Neural progenitor cell (in vitro differentiated cells): ENCODE measurements at places on chromosomes 1 and 21. TPM values are rescaled to one million over a fixed set of nuclear protein-coding genes. Genes with fewer than 3 reads are reported as not detected.

DNA sequence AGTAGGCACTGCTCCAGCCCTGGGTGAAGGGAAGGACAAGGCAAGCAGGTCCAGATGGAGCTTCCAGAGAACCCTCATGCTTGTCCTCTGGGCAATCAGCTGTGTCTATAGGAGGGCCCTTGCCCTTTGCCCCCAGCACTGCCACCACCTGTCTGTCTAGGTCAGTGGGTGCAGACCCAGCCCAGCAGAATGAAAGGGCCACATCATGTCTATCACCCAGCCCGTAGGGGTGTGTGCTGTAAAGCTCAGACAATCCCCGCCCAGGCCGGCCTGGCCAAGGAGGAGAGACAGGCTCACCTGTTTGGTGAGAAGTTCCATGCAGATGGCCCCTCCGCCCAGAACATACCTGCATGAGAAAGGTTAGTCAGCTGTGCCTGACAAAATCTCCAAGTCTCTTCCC, 7.0 kb downstream of the UBE2Q1 start:
- no peaks in the 10 kb centered on the region for H3K27me3 ChIP-seq
- peaks cover 16% of the 10 kb centered on the region for H3K36me3 ChIP-seq
- H3K4me1 ChIP-seq = peaks cover 6% of the 10 kb centered on the region
- no peak for DNase-seq
- no peak overlapping the region for H3K27ac ChIP-seq

DNA sequence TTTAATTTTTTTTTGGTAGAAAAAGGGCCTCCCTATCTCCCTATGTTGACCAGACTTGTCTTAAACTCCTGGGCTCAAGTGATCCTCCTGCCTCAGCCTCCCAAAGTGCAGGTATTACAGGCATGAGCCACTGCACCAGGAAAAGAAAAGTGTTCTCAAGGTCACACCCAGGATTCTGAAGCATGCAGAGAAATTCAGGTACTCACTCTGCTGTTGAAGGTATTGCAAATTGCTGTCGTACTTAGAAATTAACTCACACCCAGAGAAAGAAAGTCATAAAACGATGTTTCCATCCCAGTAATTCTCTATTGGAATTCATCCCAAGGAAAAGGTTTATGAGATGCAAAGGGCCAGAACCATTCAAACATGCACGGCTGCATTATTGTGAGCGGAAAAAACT, 73.7 kb downstream of the DHRS3 start:
- H3K27ac ChIP-seq = no peak overlapping the region
- H3K4me3 ChIP-seq = no peak overlapping the region
- H3K36me3 ChIP-seq = no peaks in the 10 kb centered on the region

DNA sequence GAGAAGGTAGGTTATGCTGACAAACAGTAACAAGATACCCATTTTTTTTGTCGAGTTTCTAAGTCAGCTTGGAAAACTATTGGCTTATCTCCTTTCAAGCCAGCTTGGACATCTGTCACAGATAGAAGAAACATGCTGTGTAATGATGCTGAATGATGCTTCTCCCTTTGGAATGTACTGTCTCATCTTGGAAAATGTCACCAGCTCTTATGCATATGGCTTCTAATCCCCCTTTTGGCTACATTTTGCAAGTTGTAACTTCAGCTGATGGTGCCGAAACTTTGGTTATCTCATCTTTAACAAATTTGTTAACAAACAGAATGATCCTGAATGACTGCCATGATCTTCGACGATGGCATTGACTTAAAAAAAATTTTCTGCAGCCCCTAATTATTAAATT, 68.8 kb upstream of the ST6GALNAC3 start:
- H3K4me3 ChIP-seq = no peak overlapping the region
- DNase-seq = no peak
- H3K4me1 ChIP-seq = no peaks in the 10 kb centered on the region
- no peaks in the 10 kb centered on the region for H3K36me3 ChIP-seq

DNA sequence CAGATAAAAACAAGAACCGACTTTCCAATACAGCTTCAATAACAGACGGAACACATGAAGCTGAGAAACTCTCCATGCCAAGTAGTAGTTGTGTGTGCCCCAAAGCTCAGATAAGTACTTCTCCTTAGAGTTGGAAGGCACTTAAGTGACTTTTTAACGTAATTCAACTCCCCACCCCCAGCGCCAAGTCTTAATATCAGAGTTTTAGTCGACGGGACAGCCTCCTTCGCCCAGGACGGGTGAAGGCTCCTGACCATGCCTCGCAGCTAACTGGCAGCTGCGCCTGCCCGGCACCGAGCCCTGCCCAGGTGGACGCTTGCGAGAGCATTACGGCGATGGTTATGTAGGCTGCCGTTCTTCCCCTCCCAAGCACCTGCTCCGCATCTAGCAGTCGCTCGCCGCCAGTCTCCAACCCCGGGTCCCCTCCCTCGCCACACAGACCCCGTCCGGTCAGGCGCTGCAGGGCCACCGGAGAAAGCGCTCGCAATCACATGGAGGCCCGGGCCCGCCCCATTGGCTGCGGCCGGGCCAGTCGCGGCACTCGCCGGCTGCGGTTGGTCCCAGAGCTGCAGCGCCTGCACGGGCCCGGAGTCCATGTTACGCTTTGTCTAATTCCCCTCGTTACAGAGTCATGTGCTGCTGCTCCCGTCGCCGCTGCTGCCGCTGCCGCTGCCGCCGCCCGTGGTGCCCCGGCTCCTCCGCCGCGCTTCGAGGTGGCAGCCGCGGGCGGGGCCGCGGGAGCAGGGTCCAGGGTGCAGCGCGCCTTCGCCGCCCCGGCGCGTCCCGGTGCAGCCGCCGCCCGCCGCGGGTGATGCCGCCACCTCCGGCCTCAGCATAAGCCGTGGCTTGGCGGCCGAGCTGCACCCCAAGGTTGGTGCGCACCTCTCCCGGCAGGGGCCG, at the start of gene LRRC8D:
TSS of gene LRRC8D (plus strand) at position 611 of the 900 bp plus-strand sequence. CDS start 112,037 bp downstream, outside the sequence.
- DNase-seq = peak; percentile 95
- peaks cover 20% of the 10 kb centered on the region for H3K4me1 ChIP-seq
- H3K27me3 ChIP-seq = peaks cover 7% of the 10 kb centered on the region
- H3K4me3 ChIP-seq = peak within 1 kb of the TSS; percentile 90
- no peaks in the 10 kb centered on the region for H3K36me3 ChIP-seq
- peak within 1 kb of the TSS; percentile 79 for H3K27ac ChIP-seq

DNA sequence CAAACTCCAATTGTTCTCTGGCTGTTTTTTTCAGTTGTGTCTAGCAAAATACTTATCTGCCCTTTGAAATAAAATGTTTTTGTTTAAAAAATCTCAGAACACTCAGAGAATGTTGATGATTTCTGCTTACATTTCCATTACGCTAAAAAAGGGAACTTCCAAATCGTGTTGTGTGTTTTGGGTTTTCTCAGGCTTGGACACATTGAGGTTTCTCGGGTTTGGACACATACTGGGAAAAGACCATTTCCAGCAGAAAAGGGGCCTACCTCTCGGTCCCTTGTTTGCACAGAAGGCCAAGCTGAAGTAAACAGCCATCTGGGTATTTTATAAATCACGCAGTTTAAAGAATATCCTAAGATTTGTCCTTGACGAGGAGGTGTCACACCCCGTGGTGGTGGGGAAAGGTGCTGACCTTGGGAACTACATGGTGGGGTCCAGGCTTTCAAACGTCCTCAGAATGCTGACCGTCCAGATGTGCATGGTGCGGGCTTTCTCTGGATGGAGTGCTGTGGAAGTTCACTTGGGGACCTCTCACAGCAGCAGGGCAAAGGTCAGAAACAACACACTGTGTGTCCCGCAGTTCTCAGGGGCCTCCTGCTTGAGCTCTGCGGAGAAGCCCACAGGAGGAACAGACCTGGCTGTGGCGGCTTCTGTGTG, 67.8 kb downstream of the SLC37A1 start:
- no peak overlapping the region for H3K27ac ChIP-seq
- H3K27me3 ChIP-seq = no peaks in the 10 kb centered on the region
- peaks cover 9% of the 10 kb centered on the region for H3K36me3 ChIP-seq
- H3K4me3 ChIP-seq = no peak overlapping the region
- DNase-seq = no peak
- peaks cover 6% of the 10 kb centered on the region for H3K4me1 ChIP-seq

DNA sequence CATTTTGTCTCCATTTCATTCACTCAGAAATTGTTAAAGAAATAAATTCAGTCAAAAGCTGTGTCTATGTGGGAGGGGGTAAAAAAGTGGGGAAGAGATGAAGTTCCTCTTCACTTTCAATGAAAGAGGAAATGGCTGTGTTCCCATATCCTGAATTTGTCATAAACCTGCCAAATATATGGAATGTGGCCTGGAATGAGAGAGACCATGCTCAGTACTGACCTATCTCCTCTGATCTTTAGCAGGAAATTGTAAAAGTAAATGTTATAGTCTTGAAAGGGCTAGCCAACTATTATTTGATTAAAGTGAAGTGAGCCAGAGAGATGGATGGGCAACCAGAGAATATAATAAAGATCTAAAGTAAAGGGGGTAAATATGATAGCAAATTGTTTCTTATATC, 130.3 kb upstream of the C21orf91 start:
- no peaks in the 10 kb centered on the region for H3K4me1 ChIP-seq
- DNase-seq = no peak
- H3K4me3 ChIP-seq = no peak overlapping the region
- H3K36me3 ChIP-seq = no peaks in the 10 kb centered on the region
- H3K27me3 ChIP-seq = no peaks in the 10 kb centered on the region

- no peak overlapping the region for H3K27ac ChIP-seq
- peak; percentile 40 for DNase-seq
These were observed 45.8 kb downstream of the TTC39A start for GRCh38 chr1:51284487-51284954.

Gene SPATA21
- not detected in 2 replicates for total RNA-seq

- no peaks in the 10 kb centered on the region for H3K27me3 ChIP-seq
- H3K36me3 ChIP-seq = no peaks in the 10 kb centered on the region
- DNase-seq = no peak
- no peak overlapping the region for H3K4me3 ChIP-seq
- no peaks in the 10 kb centered on the region for H3K4me1 ChIP-seq
These were observed 144.6 kb downstream of the LRRIQ3 start for GRCh38 chr1:74053407-74053806.

GRCh38 chr1:15963363-15963967, 12.4 kb downstream of the ZBTB17 start:
- H3K4me1 ChIP-seq = peaks cover 9% of the 10 kb centered on the region
- peaks cover 21% of the 10 kb centered on the region for H3K27me3 ChIP-seq
- no peak overlapping the region for H3K27ac ChIP-seq
- H3K36me3 ChIP-seq = no peaks in the 10 kb centered on the region
- H3K4me3 ChIP-seq = no peak overlapping the region
- DNase-seq = no peak

Gene CFAP74
- total RNA-seq = 0.19 TPM in 1 of 2 replicates, not detected in the other

DNA sequence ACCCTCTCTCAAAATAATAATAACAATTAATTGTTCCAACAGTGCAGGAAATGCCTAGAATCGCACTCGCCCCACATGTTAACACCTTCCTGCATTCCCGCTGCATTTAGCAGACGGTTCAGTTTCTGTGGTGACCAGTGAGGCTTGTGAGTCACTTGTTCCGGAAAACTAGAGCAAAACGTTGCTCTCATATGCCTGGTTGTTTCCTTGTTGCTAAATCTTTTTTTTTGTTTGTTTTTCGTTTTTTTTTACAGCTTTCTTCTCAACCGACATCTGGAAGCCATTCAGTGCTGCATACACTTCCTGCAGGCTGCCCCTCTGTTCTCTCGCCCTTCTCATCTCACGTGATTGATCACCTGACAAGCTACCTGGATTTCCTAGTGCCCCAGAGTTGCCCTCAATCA, 56.9 kb upstream of the TMPRSS2 start:
- H3K4me1 ChIP-seq = no peaks in the 10 kb centered on the region
- DNase-seq = no peak
- no peak overlapping the region for H3K27ac ChIP-seq
- no peaks in the 10 kb centered on the region for H3K27me3 ChIP-seq

GRCh38 chr21:31162079-31162699, 123.9 kb upstream of the KRTAP19-8 start:
- no peaks in the 10 kb centered on the region for H3K36me3 ChIP-seq
- H3K27me3 ChIP-seq = no peaks in the 10 kb centered on the region
- no peak overlapping the region for H3K4me3 ChIP-seq
- no peak for DNase-seq
- H3K4me1 ChIP-seq = peaks cover 28% of the 10 kb centered on the region

DNA sequence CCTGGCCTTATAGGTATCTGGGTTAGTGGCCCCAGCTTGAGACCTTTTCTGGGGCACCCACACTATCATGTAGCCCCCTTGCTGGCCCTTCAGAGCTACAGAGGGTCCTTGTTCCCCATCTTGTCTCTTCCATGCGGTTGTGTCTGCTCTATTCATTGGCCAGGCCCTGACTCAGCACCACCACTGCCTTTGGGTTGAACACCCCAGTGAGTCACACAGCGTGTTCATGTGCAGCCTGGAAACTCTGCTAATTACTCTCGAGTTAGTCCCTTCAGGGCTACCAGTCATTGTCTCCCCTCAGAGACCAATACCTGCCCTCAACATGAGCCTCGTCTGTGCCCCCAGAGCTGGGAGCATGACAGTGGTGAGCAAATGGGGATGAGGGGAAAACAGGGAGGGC, 28.2 kb upstream of the IKBKE start:
- peaks cover 18% of the 10 kb centered on the region for H3K4me1 ChIP-seq
- DNase-seq = no peak
- H3K27ac ChIP-seq = no peak overlapping the region
- H3K27me3 ChIP-seq = no peaks in the 10 kb centered on the region
- H3K36me3 ChIP-seq = no peaks in the 10 kb centered on the region

Gene IVNS1ABP
- 136 and 193 TPM in 2 replicates for total RNA-seq

DNA sequence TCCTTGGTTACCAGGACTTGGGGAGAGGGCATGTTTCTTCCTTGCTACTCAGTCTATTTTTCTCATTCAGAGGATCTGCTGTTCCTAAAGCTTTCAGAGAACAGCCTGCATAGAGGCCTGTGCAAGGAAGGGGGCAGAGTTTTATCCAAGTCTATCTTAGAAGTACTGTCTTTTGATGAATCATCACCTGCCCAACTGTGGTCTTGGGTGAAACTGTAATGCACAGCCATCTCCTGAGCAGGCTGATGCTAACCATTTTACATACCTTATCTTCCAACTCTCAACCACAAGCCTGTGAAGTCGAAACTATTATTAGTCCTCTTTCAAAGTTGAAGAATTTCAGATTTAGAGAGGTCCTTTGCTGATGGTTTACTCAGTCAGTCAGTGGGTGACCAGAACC, 368.0 kb downstream of the HHAT start:
- no peaks in the 10 kb centered on the region for H3K27me3 ChIP-seq
- H3K36me3 ChIP-seq = no peaks in the 10 kb centered on the region
- H3K4me1 ChIP-seq = no peaks in the 10 kb centered on the region
- no peak overlapping the region for H3K4me3 ChIP-seq
- no peak for DNase-seq
- no peak overlapping the region for H3K27ac ChIP-seq

GRCh38 chr1:93630168-93630567, 51.5 kb downstream of the BCAR3 start:
- no peak for DNase-seq
- no peak overlapping the region for H3K27ac ChIP-seq
- H3K4me3 ChIP-seq = no peak overlapping the region
- H3K36me3 ChIP-seq = no peaks in the 10 kb centered on the region
